Neural progenitor cell (in vitro differentiated cells): ENCODE measurements at places on chromosomes 5 and 9.

DNA sequence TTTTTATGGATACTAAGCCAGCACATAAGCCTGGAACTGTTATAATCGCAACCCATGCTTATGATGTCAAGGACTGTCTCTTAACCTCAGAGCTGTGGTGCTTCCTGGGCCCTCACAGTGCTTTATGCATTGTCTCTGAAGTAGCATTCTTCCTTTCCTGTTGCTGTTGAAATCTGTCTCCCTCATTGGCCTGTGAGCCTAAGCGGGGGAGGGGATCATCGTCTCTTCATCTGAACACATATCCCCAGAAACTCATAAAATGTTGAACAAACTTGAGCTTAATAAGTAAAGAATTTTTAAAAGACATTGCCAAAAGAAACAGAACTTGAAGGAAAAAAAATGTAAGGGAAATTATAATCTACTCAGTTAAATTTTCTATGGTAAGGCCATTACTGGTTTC, 80.3 kb downstream of the SGCD start:
- no peak for DNase-seq

GRCh38 chr9:90801973-90802322, 329 bp downstream of the SYK start:
- peak; percentile 20 for DNase-seq

DNA sequence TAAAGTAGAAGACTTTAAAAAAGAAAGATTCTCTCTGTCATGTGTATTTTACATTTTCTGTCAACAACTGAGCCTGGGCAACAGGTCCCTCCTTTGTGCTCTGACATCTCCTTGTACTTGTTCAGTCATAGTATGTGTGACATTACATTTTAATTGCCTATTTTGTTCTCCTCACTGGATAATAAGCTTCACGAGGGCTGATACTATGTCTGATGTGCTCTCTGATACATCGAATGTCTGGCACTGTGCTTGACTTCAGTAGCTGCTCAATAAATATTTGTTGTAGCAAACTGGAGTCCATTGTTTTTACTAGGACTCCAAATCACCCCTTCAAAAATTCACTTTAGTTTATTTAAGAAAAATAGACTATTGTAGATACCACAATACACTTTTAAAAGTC, 482.0 kb downstream of the RASEF start:
- DNase-seq, result no peak

- DNase-seq, result no peak
Observed at GRCh38 chr5:39387293-39387692, 23.0 kb upstream of the C9 start.

GRCh38 chr9:4061717-4062116, 238.2 kb downstream of the GLIS3 start:
- no peak for DNase-seq

- no peak for DNase-seq
Observed at GRCh38 chr5:97121848-97122247, 20.6 kb downstream of the LIX1 start.

- peak; percentile 74 for DNase-seq
Observed at GRCh38 chr5:74433896-74434829, 206.4 kb downstream of the ENC1 start.

- DNase-seq, result no peak
Observed at GRCh38 chr5:168316139-168316578, 24.7 kb downstream of the WWC1 start.

GRCh38 chr9:94277885-94278536, 18.9 kb downstream of the ZNF169 start:
- DNase-seq, result no peak

GRCh38 chr5:82942083-82942881, 134.9 kb downstream of the TMEM167A start:
- DNase-seq, result no peak

DNA sequence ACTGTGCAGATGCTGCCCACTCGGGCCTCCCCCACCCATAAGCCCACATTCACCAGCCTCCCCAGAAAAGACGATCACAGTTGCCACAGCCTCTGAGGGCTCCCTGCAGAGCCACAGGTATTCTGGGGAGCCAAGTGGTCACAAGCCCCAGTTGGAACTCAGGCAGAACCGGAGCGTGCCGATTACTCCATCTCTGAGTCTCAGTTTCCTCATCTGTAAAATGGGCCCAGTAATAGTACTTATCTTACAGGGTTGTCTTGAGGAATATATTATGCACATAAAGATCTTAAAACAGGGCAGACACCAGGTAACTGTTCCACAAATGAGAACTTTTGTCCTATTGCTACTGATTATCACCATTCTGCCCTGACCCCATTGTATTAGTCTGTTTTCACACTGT, 57.7 kb upstream of the FUBP3 start:
- no peak for DNase-seq

DNA sequence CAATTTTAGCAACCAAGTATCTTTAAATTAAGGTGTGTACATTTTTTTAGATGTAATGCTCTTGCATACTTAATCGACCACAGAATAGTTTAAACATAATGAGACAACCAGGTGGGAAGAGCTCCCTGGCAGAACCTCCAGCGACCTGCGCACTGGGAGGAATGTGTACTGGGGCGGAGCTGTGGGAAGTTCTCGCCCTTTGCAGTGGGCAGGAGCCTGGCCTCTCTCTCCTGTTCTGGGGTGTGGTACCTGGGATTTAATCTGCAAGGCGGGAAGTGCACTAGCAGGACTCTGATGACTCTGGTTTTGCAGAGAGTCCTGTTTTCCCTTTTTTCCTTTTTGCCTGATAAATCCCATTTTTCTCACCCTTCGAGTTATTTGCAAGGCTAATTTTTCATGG, 150.7 kb downstream of the SLC28A3 start:
- DNase-seq, result no peak

DNA sequence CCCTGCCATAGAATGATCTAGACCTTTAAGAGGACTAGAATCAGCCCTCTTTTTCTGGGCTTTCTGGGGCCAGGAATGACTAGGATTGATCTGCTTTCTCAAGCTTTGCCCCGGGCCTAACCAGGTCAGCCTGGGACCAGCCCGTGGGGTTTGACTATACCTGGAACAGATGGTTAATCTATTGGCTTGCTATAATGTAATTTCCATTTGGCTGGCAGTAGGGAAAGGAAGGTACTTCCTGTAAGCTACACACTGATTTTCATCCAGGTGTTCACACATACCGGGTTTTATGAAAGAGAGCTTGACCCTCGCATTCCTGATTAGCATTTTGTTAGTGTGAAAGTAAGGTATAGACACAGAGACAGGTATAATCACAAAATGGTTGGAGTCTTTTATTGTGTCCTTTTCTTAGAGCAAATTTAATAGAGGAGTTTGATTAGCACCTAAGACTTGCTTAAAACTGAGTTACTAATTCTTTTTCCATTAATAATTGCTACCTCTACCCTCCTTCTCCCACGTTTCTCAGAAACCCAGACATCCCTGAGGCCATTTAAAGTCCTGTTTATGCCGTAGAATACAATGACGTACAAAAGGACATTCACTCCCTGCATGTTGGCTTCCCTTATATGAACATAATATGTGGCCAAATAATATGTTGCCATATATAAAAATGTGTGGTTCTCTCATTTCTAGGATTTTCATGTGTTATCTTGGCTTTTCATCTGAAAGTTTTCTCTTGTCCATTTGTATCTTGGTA, 17.3 kb downstream of the LNPEP start:
- DNase-seq, result no peak

- no peak for DNase-seq
Observed at GRCh38 chr9:21871256-21871975, 69.0 kb downstream of the MTAP start.

DNA sequence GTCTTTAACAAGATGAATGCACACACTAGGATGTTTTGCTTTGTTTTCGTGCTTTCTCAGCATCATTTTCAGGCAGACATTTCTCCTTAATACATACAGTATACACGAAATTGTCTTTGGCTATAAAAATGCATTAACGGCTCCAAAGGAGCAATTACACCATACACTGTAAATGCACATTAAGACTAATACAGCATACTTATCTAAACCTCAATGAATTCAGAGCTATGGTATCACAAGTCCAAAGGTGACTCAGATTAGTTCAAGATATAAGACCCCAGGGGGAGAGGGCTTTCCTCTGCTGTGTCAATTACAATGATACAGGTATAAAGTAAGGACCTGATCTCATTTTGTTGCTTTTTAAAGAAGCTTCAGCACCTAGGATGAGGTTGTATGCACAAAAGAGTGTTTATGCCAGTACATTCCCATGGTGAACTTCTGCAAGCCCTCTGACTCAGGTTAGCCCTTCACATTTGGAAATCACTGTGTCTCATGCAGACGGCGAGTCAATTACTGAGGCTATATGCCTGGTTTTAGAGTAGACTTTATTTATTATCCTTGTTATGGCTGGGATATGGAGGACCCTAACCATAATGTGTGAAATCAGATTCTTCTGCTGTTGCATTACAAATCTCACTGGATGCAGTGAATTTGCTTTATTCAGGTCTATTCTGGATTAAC, 233.3 kb downstream of the ZNF608 start:
- DNase-seq, result no peak

- DNase-seq, result peak; percentile 39
Observed at GRCh38 chr5:132268769-132269551, 11.5 kb downstream of the PDLIM4 start.

GRCh38 chr9:677461-678097, 163.9 kb upstream of the DMRT1 start:
- no peak for DNase-seq

- DNase-seq, result no peak
Observed at GRCh38 chr5:65247594-65247993, 234.1 kb downstream of the ADAMTS6 start.

GRCh38 chr5:93476251-93476742, 104.7 kb downstream of the NR2F1-AS1 start:
- no peak for DNase-seq

- DNase-seq, result peak; percentile 45
Observed at GRCh38 chr9:15287309-15287708, 19.7 kb downstream of the TTC39B start.

DNA sequence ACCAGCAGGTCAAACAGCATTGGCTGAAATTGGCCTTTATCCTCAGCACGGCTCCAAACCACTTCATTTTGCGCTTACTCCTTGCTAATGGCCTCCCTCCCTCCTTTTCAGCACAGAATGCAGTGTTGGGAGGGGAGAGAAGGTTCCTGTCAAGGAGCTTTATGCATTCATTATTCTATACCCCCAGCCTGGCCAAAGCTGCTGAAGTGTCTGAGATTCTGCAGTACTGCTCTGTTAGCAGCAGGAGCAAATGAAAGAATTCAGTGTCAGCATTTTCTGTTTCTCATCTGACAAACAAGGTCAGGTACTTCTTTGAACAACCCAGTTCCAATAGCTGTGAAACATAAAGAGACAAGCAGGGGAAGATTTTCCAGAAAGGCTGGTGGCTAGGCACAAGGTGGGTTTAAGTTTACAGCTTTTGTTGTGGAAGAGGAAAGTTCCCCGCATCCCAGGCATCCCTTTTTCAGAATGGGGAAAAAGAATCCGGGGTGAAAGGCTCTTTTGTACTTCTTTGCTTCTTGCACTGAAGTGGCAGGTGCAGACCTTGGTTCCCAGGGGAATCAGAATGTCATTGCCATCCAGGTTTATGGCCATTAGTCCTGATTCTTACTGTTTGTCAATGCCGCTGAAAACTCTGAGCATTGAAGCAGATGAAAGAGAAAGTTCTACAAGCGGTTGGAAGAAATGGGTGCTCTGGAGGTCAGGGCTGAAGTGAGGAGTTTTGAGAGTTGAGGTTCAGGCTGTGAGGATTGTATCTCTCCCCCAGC, 109.3 kb upstream of the APC start:
- DNase-seq, result peak; percentile 56

DNA sequence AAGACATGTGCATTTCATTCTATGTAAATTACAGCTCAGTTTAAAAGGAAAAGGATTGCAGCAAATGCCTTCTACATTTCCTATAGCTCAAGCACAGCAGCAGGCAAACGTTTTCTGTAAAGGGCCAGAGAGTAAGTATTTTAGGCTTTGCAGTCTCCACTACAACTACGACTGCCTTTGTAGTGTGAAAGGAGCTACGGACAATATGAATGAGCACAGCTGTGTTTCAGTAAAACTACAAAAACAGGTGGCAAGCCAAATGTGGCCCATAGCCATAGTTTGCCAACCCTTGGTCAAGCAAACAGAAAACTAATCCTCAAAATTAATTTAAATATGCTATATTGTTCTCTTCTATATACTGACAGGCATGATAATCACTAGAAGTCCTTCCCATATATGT, 7.2 kb downstream of the PTBP3 start:
- peak; percentile 31 for DNase-seq

- DNase-seq, result peak; percentile 48
Observed at GRCh38 chr5:77641963-77642737, 3.6 kb upstream of the OTP start.

- DNase-seq, result peak; percentile 59
Observed at GRCh38 chr5:97044052-97044451, 98.4 kb downstream of the LIX1 start.

DNA sequence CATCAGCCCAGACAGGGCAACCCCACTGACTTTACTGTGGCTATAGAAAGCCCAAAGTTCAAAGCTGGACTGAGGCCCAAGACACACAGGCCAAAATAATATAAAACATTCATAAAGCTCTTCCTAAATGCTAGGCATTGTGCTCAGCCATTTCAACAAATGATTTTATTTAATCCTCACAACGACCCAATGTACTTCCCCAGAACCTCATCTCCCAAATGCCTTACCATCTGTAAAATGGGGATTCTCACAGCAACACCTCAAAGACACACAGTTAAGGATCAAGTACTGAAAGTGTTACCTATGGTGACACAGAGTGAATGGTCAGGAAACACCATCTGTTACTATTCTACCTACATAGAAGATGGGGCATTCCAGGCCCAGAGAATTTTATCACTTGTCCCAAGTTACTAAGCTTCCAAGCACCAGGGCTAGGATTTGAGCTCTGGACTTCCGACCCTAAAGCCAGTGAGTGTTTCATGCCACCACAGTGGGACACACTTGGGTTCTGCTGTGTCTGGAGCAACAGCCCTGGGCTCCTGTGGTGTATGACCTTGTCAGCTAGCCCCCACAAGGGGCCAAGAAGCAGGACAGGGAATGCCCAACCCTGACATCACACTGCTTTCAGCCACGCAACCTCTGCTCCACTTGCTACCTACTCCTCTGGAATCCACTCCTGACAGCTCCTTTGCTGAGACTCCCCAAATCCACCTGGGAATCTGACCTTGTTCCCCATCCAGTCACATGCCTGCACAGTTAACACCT, 15.1 kb downstream of the SHB start:
- no peak for DNase-seq

DNA sequence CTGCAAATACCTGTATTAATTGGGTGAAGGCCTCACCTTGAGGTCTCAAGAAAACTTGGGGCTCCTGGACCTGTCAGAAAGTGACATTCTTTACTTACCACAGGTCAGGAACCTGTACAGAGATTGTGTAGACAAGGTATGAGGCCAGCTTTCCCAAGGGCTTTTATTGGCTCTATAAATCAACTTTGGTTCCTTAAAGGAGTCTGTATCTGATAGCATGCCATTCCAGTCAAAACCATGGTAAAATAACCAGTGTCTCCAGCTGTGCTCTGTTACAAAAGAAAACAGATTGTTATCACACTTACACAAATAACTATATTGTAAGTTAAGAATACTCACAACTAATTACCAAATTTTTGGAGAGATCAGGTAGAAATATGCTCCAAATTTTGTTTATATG, 64.5 kb downstream of the COL15A1 start:
- no peak for DNase-seq
